ENCODE measurements at places on chromosomes 12 and 14.

DNA sequence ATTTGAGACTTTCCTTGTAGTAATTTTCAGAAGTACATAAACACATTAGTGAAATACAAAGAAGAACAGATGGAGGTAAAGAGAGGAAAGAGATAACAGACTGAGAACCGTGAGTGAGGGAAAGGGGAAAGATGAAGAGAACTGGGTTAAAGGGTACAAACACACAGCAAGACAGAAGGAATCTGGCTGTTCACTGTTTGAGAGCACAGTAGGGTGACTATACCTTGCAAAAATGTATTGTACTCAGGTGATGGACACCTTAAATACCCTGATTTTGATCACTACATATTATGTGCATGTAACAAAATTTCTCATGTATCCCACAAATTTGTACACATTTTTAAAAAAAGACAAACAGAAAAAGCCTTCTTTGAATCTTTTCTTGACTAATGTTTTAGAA is 2.7 kb upstream of the TRHDE start:
- DNase-seq, result no peak

DNA sequence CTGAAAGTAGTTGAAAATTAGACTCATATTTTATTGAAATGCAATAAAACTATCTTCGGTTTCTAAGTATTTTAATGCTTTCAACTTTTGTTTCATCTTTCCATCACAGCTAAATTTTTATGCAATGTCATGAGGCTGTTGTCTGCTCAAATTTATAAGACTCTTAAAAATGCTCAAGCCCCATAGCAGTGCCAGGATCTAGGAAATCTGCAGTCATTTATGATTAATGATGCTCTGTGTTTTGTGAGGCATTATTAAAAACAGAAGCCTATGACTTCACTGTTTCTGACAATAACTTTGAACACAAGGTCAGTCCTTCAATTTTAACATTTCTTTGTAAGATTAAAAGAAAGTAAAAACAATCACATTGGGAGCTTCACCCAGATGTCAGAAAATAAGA is 112.5 kb downstream of the ALX1 start:
- no peak for DNase-seq

GRCh38 chr14:48723841-48724495 is 862.2 kb downstream of the RPS29 start:
- no peak for DNase-seq

- DNase-seq, result no peak
These were observed 34.6 kb upstream of the MIS18BP1 start for GRCh38 chr14:45287610-45288009.
